ENCODE measurements at places on chromosomes 7 and 10. TPM values are rescaled to one million over a fixed set of nuclear protein-coding genes. Genes with fewer than 3 reads are reported as not detected.

DNA sequence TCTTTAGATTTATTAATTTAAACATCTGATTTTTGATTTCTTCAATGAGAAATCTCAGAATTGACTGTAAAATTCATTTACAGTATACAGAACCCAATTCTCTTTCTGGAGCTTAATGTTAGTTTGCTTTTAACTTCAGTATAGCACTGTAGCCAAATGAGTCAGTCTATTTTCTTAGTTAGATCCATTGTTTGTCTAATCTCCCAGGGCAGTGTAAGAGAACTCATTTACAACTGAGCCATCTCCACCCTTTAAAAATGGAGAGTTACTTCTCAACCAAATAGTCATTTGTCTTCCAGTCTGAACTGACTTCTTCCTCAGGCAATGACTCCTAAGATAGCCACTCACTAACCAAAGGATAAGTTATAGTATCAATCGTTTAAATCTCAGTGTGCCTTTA lies 3.0 kb upstream of the WNT2 start:
- no peak for DNase-seq

FLNC gene
- total RNA-seq, result 0.02 TPM

AGMO gene
- not detected for total RNA-seq

DNA sequence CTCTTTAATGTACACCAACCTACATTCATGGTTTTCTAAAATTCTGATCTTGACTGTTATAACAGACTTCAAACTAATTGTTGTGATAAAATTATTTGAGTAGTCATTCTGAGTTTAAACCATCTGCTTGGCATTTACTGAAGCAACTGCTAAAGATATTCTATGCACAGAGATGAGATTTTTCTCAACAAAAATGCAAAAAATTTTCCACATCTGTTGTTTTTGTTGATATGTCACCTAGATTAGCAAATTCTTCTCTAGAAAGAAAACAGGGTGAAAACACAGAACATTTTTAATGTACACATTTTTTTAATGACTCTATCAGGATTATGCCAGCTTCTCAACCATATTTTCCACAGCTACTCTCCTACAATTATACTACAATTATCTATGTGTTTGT lies 42.7 kb downstream of the ARHGAP12 start:
- no peak for DNase-seq

DNA sequence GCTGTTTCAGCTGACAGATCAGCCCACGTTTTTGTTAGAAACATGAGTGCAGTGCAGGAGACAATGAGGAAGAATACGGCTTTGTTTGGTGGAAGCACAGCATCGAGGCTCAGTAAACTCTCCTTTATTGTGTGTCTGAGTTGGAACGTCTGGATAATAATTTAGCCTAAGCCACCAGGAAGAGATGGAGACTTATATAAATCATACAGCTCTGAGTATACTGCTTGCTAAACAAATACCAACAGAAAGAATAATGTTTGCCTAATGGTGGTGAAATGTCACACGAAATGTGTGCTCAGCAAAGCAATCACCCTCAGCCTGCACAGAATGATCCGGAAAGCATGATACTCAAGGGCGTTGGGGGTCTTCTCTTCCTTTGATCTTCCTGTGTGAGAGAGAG lies 664.1 kb upstream of the ADARB2 start:
- no peak for DNase-seq

GRCh38 chr10:78549140-78549935 lies 515.7 kb downstream of the RPS24 start:
- DNase-seq, result no peak

FZD8 gene
- total RNA-seq, result 0.35 TPM

GRCh38 chr10:21497177-21497807 lies 28.2 kb downstream of the SKIDA1 start:
- DNase-seq, result peak; percentile 48

DNA sequence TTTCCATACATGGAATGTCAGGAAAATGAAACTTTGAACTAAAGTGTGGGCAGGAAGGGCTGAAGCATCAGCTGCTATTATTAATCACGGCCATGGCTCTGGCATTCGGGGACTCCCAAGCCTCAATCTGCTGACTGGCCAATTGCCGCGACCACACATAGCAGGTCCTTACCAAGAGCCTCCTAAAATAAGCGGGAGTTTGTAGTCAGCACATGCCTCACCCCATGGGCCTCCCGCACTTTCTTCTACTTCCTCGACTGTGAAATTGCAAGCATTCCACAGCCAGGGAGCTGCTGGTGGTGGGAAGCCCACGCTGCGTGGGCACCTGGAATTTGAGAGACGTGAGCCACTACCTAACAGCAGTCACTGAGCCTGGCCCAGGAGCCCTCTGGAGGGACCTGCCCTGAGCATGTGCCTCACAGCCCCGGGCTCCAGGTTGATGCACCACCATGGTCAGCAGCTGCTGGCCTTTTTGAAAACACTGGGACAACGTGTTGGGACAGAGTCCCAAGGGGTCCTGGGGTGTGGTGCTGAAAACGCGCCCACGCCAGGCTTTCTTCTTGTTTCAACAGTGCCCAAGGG lies 211.4 kb downstream of the TNS3 start:
- no peak for DNase-seq

- DNase-seq, result no peak
These were observed 235.2 kb downstream of the POU6F2 start for GRCh38 chr7:39212876-39213275.

DNA sequence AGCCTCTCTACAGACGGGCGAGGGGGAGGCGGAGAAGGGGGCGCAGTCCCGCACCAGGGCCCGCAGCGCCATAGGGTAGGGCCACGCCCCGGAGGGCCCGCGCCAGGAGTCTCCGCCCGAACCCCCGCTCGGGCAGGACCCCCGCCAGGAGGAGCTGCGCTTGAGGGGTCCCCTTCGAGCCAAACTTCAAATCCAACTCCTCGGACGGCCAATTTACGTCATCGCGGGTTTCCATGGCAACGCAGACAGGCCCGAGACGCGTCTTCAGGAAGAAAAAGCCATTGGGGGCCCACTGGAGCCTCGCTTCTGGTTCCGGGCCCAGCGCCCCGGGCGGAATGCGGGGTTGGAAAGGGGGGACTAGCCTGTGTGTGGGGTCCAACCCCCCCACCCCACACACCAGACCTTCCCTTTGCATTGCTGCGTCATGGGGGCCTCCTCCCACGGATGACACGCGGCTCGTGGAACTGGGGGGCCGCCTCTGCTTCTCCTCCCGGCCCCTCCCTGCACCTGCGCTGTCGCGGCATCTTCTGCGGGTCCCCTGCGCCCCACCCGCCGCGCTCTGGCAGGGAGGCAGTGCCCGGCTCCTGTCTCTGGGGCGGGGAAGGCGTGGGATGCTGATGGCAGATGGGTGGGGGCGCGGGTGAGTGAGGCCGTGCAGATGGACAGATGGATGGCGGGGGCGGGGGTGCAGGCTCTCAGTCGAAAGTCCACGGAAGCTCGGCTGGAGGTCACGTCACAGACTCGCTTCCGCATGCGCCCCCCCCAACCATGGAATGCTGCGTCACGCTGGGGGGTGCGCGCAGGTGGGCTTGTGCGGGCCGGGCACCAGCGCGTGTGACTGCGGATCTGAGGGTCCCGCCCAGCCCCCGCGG lies 1.2 kb downstream of the CALY start:
- DNase-seq, result peak; percentile 67

MUC12 gene
- total RNA-seq, result not detected

DNA sequence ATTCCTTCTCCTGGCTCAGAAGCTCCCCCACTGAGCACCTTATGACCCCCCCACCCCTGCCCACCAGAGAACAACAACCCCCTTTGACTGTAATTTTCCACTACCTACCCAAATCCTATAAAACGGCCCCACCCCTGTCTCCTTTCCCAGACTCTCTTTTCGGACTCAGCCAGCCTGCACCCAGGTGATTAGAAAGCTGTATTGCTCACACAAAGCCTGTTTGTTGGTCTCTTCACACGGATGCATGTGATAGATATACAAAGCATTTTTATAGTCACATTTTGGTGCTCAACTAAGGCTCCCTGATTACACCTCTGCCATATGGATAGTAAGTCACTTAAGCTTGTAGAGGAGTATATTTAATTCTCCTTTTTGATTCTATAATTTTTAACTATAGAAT lies 985.8 kb downstream of the REEP3 start:
- no peak for DNase-seq

CDH23 gene
- total RNA-seq, result 2.8 TPM

LHFPL3 gene
- not detected for total RNA-seq

DNA sequence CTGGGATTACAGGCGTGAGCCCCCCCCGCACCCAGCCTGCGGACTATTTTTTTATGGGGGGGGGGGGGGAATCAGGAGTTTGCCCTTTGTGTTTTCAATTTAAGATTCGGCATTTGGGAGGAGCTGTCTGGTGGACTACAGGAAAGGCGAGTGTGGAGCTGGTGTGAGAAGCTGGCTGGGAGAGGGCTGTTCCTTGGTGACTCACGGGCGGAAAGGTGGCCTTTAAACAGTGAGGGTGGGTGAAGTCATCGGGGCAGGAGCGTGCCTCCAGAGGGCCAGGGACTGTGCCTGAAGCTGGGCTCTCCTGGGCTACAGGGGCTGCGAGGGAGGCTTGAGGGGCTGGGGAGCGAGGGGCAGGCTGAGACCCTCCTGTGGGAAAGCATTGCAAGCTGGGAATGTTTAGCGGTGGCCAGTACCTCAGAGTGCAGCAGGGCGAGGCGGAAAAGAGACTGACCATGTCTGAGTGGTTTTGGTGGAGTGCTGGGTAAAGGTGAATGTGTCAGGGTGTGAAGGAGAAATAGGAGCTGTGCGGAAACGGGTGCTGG lies 39.7 kb upstream of the ZNF32 start:
- DNase-seq, result no peak

- no peak for DNase-seq
These were observed 105.1 kb downstream of the SEC61G start for GRCh38 chr7:54653905-54654304.

GRCh38 chr10:106740-107139 lies 28.5 kb upstream of the ZMYND11 start:
- DNase-seq, result peak; percentile 30

CUBN gene
- total RNA-seq, result 0.65 TPM

DNA sequence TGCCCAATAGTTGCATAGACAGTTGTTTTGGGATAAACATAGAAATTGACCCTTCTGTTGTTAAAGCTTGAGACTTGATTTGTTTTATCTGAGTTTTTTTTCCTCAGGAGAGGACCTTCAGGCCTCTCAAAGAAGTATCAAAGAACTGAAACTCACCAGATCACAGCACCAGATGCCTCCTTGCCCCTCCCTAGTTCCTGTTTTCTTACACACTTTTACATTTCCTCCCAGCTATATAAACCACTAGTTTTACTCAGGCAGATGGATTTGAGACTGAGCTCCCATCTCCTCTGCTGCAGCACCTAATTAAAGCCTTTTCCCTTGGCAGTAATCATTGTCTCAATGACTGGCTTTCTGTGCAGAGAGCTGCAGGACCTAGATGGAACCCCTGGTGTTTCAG lies 150.6 kb upstream of the NRG3 start:
- no peak for DNase-seq

DNA sequence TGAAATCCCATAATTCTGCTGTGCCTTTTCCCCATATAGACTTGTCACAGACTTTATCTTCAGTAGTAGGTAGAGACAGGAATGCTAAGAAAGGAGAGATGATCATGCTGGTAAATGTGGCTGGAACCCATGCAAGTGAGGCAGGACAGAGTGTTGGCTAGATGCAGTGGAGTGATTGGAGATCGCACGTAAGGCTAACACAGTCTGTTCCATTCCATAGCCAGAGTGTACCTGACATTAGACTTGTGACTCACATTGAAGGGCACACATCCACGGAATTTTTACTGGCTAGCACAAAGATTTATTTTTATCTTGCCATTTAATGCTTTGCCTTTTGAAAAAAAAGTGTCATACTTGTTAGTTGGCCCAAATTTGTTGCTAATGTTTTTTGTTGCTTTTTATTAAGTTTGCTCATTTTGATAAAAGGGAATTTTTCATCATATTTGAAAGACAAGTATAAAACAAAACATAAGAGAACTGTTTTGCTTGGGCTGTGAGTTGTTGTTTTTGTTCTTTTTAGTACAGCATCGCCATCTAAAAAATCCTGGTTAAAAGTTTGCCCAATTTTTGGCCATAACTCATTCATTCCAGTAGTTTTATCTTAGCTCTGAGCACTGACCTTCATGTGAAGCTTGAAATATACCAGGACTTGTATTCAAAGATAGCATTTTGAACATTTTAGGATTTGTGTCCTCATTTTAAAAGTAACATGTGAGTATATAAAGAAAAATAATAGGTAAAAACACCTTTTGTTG lies 81.0 kb downstream of the CPED1 start:
- DNase-seq, result no peak

GRCh38 chr7:151053096-151053495 lies 4.6 kb downstream of the CDK5 start:
- DNase-seq, result no peak

DNA sequence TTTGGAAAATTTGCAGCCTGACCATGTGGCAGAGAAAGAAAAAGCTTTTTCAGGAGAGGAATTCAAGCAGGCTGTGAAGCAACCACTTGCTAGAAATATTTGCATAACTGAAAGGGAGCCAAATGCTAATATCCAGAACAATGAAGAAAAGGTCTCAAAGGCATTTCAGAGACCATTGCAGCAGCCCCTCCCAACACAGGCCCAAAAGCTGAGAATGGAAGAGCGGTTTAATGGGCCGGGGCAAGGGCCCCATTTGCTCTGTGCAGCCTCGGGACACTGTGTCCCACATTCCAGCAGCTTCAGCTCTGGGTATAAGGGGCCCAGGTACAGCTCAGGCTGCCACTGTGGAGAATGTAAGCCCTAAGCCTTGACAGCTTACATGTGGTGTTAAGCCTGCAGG lies 918.1 kb upstream of the POT1 start:
- DNase-seq, result no peak

DNA sequence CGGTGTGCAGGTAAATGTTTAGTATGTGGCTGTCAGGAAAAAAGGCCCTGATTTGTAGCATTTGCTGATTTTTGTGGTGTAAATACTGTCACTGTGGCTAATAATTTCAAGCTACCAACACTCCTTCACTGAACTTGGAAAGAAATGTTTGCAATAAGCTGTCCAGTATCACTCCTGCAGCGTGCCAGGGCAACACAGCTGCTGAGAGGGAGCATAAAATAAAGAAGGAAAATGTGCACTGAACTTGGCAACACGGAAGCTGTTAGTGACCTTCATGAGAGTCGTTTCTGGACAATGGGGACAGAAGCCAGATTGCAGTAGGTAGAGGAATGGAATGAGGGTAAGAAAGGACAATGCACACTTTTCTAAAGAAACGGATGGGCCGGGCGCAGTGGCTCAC lies 37.9 kb upstream of the FHIP2A start:
- no peak for DNase-seq

PKD2L1 gene
- total RNA-seq, result 0.60 TPM

DNA sequence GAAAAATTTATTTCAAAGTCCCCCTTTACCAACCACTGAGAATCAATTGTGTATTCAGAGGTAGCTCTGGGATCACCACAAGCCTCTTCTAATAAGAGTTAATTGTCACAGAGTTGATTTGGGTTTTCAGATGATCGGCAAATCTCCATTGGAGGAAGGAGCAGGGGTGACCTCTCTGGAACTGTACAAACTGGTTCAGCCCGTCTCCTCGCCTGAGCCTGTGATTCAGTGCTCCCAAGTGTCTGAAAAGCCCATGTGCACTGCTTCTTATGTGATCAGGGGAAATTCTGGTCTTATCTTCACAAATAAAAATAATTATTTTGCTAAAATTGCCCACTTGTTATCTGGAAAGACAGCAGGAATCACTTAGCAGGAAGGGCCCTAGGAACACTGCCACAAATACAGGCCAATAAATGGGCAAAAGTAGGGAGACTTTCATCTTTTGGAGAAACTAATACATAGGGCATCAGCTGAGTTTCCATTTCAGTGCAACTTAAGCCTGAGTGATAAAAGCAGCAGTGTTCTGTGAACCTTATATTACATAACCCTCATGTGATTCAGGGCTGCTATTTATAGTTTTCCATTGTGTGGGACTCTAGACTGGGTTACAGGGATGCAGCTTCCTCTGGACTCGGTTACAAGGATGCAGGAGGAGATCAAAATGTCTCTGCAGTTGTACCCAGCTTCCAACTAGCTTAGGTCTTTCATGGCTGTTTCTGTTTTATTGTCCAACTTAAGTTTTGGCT lies 32.3 kb downstream of the CDK1 start:
- no peak for DNase-seq
